Activated CD4-positive, alpha-beta T cell treated with anti-CD3 and anti-CD28 coated beads for 36 hours (primary cell): ENCODE measurements at places on chromosomes 7 and 10.

DNA sequence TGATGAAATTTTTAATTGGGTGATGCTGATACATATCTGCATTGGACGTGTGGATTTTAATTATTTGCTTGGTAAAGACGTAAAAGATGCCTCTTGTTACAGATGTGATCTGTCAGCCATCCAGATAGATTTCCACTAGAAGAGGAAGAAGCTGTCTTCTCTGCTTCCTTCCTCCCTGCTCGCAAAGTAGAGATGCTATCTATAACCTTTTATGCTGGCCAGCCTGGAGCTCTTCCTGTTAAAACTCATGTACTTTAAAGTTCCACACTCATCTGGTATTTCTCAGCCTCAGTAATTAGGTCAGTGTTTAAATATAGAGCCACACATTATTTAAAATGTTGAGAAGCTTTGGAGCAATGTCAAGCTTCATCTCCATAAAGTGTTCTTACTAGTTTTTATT, 51.2 kb upstream of the TMEM229A start:
- DNase-seq: no peak

- no peak for DNase-seq
Observed at GRCh38 chr10:13698217-13698616, 111.5 kb downstream of the PRPF18 start.

GRCh38 chr10:111515264-111515663, 438.4 kb downstream of the ADRA2A start:
- DNase-seq: no peak

- DNase-seq: no peak
Observed at GRCh38 chr10:70532554-70533188, 54.1 kb downstream of the PALD1 start.

GRCh38 chr10:30800368-30800767, 170.8 kb upstream of the LYZL2 start:
- no peak for DNase-seq

DNA sequence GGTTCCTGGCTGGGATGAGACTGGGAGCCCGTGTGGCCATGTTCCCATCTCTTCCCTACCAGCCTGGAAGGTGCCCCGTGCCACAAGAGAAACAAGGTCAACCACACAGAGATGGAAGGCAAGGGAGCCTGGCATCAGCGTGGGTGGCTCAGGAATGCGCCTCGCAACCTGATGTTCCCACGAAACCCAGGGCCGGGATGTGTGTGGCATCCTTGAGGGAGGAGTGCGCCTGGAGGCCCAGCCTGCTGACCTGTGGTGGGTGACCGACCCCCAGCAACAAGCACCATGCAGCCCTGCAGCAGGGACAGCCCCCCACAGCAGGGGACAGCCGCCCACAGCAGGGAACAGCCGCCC, 267.2 kb downstream of the ELFN1 start:
- DNase-seq: no peak

- no peak for DNase-seq
Observed at GRCh38 chr10:26567351-26567721, 129.2 kb downstream of the APBB1IP start.

DNA sequence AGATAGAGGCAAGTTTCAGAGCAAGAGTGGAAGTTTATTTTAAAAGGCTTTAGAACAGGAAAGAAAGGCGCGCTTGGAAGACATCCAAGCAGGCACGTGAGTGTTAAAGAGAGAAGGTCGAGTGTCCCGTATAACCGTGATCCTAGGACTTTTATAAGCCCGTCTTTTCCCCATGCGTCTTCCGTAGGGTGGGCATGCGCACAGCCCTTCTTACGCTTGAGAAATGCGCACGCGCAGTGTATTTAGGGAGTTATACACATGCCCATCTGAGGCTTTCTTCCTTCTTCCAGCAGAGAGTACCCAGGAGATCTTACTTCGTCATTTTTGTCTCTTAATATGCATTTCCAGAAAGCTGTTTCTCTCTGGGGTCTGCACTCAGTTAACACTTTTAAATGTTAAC, 52.4 kb downstream of the CALD1 start:
- no peak for DNase-seq

- DNase-seq: no peak
Observed at GRCh38 chr10:119022846-119023552, 6.5 kb upstream of the NANOS1 start.

DNA sequence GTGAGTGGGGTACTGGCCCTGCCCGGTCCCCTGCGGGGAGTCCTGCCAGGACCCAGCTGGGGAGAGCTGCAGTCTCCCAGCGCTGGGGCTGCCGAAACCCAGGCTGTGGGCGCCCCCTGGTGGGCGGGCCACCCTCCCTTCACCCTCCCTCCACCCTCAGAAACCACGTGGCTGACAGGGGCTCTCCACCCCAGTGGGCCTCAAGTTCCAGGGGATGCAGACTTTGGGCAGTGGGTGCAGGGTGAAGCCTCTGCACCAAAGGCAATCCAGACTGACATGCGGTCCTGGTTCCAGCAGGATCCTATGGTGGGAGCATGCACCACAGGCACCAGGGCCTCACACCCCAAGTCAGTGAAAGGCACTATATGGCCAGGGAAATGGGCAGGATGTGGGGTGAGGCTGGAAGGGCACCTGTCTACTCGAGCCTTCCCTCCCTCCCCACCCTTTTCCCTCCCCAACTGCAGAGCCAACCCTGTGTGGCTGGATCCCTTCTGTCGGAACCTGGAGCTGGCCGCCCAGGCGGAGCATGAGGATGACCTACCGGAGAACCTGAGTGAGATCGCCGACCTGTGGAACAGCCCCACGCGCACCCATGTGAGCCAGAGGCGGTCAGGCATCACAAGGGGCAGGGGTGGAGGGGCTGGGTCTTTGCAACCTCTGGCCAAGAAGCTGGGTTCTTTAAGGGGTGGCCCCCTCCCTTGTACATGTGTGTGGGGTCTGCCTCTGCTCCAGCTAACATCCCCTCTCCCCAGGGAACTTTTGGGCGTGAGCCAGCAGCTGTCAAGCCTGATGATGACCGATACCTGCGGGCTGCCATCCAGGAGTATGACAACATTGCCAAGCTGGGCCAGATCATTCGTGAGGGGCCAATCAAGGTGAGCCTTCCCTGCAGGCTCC, 38.8 kb downstream of the PSAP start:
- DNase-seq: peak; percentile 88

DNA sequence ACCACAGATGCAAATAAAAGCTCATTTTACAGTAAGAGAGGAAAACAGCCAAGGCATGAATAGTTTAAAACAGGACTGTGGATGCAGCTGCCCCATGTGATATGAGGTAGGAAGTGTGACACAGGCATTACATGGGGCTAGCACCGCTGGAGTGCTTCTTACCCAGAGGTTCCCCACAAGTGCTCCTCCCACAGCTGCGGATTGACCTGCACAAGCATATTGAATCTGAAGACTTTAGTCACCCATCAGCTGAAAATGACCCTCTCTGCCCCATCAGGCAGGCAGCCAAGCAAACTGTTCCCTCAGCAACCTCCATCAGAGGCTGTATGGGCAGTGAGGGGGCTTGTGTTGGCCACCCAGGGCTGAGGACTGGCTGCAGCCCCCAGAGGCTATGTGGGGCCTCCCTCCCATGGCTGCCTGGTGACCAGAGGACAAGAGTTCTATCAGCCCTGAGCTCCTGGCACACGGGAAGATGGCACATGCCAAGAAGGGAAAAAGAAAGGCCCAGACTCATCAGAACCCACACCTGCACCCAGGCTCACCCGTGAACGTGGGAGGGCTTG, 98.7 kb downstream of the TCERG1L start:
- DNase-seq: no peak

DNA sequence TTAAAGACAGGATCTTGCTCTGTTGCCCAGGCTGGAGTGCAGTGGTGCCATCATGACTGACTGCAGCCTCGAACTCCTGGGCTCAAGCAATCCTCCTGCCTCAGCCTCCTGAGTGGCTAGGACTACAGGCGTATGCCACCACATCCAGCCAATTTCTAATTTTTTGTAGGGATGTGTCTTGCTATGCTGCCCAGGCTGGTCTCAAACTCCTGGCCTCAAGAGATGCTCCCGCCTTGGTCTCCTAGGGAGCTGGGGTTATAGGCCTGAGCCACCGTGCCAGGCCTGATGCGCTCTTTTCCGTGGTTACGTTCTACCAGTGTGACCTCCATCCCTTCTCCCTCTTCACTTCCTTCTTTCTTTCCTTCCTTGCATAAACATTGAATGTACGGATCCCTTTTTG, 34.2 kb upstream of the IL15RA start:
- DNase-seq: peak; percentile 41

- DNase-seq: no peak
Observed at GRCh38 chr10:71348850-71349249, 29.8 kb downstream of the SLC29A3 start.

- peak; percentile 18 for DNase-seq
Observed at GRCh38 chr7:123770378-123770777, 21.6 kb upstream of the WASL start.

GRCh38 chr10:132411561-132412253, 14.7 kb downstream of the PWWP2B start:
- no peak for DNase-seq

- no peak for DNase-seq
Observed at GRCh38 chr10:33921970-33922605, 587.6 kb upstream of the NRP1 start.

DNA sequence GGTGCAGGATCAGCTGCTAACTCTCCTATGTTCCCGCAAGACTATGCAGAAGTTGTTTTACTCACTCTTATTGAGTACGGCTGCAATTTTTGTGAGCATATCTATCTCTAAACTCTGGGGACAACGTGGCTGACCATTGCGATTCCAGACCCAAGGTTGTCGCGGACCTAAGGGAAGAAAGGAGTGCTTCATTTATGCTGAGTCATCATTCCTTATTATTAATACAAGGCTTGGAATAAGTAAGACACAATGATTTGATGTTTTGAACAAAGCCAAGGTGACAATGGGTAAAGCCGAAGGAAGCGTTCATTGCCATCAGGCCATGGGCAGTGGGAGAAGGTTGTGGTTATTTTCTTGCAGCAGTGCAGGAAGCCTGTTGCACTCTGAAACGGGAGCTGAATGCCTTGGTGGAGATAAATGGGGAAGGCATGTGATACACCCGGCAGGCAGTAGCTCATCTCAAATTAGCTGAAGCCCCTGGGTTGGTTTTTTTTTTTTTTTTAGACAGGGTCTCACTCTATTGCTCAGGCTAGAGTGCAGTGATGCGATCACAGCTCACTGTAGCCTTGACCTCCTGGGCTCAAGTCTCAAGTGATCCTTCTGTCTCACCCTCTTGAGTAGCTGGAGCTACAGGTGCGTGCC, 605.7 kb downstream of the TYW1 start:
- no peak for DNase-seq

GRCh38 chr10:110524859-110525232, 27.1 kb downstream of the DUSP5 start:
- no peak for DNase-seq

DNA sequence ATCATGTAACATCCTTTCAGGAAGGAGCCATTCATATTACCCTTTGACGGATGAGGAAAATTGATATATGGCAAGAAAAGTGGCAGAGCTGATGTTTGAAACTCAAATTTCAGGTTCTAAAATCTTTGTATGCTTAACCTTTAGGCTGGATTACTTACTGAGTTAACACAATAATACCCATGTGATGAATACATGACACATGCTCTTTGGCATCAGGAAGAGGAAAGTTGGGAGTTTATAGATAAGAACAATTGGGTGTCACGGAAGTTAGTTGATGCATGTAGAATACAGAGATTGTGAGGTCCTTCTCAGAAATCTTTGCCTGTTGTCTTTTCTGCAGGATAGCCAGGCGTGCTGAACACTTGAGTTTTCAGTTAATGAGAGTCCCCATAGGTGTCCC, 572.1 kb upstream of the POM121L12 start:
- DNase-seq: no peak

DNA sequence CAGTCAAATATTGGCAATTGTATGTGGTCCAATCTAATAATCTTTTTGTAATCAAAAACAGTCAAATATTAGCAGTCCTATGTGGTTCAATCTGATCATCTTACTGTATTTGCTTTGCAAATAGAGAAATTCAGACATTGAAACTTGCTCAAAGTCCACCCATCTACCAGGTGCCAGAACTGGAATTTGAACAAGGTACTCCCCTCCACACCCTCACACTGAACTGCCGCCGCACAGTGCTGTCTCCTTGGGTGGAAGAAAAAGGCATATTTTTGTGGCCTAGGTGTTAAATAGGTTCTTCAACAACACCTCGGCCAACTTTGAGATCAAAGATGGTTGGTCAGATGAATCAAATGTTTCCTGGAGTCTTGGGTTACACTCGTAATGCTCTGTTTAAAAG, 544.2 kb upstream of the GALNT17 start:
- no peak for DNase-seq

- DNase-seq: peak; percentile 49
Observed at GRCh38 chr7:12674861-12675260, 12.6 kb upstream of the ARL4A start.

GRCh38 chr10:24519950-24520349, 203.7 kb downstream of the ARHGAP21 start:
- peak; percentile 61 for DNase-seq

- DNase-seq: no peak
Observed at GRCh38 chr10:120075349-120075748, 182.8 kb downstream of the SEC23IP start.

- no peak for DNase-seq
Observed at GRCh38 chr7:39528849-39529248, 37.4 kb upstream of the YAE1 start.

DNA sequence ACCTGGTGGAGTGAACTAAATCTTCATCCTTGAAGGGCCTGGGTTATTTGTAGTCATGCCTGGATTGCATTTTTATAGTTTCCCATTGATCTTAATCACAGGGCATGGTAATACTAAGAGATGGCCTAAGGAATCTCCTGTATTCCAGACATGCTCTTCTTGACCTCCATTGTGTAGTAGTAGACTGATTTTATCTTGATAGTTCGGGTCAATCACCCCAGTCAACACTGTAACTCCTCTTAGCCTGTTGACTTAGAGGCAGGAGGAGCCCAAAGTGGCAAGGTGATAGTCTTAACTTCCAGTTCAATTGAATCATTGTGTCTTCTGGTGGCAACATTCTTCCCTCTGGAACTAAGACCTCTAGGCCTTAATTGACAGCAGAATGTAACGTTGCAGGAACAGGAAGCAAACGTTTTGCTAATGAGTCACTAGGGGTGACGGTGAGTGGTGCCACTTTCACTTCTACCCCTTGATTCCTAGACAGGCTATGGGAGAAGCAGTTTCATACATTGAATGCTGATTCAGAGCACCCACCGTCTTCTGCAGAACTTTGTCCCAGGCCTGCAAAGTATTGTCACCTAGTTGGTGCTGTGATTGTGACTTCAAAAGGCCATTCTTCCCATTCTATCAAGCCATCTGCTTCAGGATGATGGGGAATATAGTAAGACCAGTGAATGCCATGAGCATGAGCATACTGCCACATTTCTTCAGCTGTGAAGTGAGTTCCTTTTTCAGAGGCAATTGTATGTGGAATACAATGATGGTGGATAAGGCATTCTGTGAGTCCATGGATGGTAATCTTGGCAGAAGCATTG, 24.0 kb upstream of the PAPSS2 start:
- peak; percentile 66 for DNase-seq

DNA sequence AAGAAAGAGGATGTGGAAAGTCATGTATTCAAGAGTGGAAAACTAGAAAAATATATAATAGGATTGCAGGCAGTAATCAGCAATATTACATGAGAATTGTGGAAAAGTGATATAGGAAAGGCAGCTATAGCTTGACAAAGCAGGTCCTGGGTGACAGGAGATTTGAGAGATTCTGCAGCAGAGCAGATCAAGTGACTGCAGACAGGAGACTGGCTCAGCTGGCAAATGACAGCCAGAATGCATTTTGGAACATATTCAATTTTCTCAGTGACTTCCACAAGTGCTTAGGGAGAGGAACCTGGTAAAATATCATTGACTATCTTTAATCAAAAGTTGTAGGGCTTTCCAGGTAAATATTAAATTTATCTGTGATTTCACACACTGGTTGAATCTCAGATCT, 260.5 kb upstream of the CACNA2D1 start:
- DNase-seq: no peak
